Central memory CD8-positive, alpha-beta T cell (primary cell): ENCODE measurements at places on chromosomes 16 and 17.

GRCh38 chr16:53766304-53767016 lies 62.5 kb downstream of the FTO start:
- no peak for DNase-seq
- no peaks in the 10 kb centered on the region for H3K36me3 ChIP-seq
- no peak overlapping the region for H3K27ac ChIP-seq
- no peak overlapping the region for H3K4me3 ChIP-seq

GRCh38 chr16:58046054-58046881 lies 20.7 kb downstream of the MMP15 start:
- H3K27ac ChIP-seq, result no peak overlapping the region
- no peaks in the 10 kb centered on the region for H3K36me3 ChIP-seq
- DNase-seq, result no peak

DNA sequence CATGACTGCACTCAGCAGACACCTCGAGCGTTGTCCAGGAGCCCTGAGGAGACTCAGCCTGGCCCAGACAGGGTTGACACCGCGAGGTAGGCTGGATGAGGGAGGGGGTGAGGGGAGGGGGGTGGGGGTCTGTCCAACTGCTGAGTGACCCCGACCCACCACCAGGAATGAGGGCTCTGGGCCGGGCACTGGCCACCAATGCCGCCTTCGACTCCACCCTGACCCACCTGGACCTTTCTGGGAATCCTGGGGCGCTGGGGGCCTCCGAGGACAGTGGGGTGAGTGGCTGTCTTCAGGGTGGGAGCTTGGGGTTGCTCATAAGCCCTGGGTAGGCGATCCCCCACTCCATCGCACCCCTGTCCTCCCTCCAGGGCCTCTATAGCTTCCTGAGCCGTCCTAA lies 2.7 kb downstream of the CARMIL2 start:
- no peaks in the 10 kb centered on the region for H3K27me3 ChIP-seq
- peaks cover 18% of the 10 kb centered on the region for H3K4me1 ChIP-seq
- peaks cover 19% of the 10 kb centered on the region for H3K36me3 ChIP-seq
- H3K4me3 ChIP-seq, result no peak overlapping the region

DNA sequence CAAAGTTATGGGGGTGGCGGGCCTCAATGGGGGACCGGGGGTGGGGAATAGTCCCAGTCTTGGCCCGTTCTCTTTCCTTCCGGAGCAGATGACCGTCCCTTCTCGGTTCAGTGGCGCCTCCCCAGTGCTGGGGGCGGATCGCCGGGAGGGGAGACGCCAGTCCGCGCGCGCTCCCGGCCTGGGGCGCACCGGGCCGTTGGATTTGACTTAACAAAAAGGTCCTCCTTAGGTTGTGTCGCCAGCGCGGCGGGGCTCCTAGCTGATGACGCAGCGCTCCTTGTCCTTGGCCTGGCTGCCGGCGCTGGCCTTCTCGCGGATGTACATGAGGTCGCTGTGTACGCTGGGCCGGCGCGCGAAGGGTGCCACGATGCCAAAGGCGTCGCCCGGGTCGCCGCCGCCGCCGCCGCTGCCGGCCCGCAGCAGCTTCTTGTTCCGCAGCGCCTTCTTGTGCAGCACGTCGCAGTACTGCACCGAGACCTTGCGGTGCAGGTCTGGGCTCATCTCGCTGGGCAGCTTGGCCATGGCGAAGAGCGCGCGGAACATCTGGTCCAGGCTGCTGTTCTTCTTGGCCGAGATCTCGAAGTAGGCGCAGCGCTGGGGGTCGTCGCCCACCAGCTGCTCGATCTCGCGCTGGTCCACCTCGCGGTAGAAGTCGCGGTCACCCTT lies 1.2 kb downstream of the RASD1 start:
- no peak overlapping the region for H3K27ac ChIP-seq
- no peaks in the 10 kb centered on the region for H3K27me3 ChIP-seq
- no peak for DNase-seq
- peaks cover 8% of the 10 kb centered on the region for H3K4me1 ChIP-seq
- H3K4me3 ChIP-seq, result peak overlapping the region; percentile 75

GRCh38 chr17:44331249-44331760 lies 6.7 kb upstream of the SLC25A39 start:
- peak; percentile 51 for DNase-seq
- peaks cover under 1% of the 10 kb centered on the region for H3K36me3 ChIP-seq
- H3K27me3 ChIP-seq, result no peaks in the 10 kb centered on the region
- H3K27ac ChIP-seq, result no peak overlapping the region

- H3K27ac ChIP-seq, result no peak overlapping the region
- no peaks in the 10 kb centered on the region for H3K27me3 ChIP-seq
- no peak for DNase-seq
- H3K4me1 ChIP-seq, result peaks cover 50% of the 10 kb centered on the region
These were observed 3.9 kb downstream of the GNAO1 start for GRCh38 chr16:56195151-56195550.

- peak within 1 kb of the TSS; percentile 97 for H3K27ac ChIP-seq
- peak within 1 kb of the TSS; percentile 88 for H3K4me3 ChIP-seq
- no peaks in the 10 kb centered on the region for H3K27me3 ChIP-seq
- peaks cover 53% of the 10 kb centered on the region for H3K36me3 ChIP-seq
- DNase-seq, result peak; percentile 72
- peaks cover 58% of the 10 kb centered on the region for H3K4me1 ChIP-seq
These were observed at the start of gene VAMP2 for GRCh38 chr17:8162233-8162996. Gene VAMP2, minus strand, starts transcription at chr17:8162948. Its CDS starts 69 bp downstream, at chr17:8162879.

DNA sequence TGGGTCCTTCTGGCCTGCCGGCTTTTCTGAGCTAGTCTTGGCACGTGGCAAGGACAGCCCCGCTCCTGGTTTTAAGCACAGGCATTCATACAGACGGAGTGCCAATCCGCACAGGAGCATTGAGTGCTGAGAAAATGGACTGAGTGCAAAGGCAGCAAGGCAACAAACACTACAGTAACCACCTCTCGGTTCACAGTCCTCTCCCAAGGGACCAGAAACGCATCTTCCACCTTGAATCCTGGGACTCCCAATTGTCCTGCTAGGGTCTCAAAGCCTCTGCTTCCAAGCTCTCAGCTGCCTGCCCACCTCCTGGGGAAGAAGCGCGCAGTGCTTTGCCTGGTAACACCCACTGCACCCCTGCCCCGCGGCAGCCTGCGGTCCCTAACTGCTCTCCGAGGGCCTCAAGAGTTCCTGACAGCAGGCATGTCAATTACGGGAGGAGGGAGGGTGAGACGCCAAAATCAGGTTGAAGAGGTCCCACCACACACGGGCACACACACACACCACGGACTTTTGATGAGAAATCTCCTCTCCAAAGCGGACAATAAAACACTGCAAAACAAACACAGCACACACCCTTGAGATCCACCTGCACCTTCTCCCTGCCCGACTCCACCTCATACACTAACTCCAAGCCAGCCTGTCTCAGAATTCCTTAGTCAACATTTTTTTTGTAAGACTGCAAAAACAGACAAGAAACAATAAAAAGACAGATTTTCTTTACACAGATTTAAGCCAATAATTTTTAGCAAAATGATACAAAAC lies 15.0 kb downstream of the SLC16A3 start:
- peaks cover 71% of the 10 kb centered on the region for H3K4me1 ChIP-seq
- no peak overlapping the region for H3K4me3 ChIP-seq
- no peak for DNase-seq
- H3K27me3 ChIP-seq, result no peaks in the 10 kb centered on the region
- peaks cover 71% of the 10 kb centered on the region for H3K36me3 ChIP-seq
